ENCODE measurements at places on chromosomes 4 and X.

DNA sequence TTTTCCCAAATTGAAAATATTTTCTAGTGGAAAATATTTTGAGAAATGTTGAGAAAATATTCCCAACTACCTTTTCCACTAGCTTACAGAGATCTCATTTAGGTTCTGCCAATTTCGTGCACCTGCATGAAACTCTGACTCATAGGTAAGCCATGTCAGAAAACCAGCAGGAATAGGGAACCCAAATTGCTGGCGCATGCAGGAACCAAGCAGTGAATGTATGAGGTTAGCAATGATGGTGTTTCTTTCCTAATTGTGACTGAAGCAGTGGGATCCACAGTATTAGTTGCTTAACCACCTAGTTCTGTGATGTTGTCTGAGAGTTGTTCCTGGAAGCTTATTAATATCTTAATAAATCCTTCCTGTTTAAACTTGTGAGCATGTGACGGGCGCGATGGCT is 381.0 kb upstream of the TRAM1L1 start:
- no peak for DNase-seq

GRCh38 chr4:74322301-74322700 is 14.0 kb downstream of the EPGN start:
- DNase-seq: no peak

DNA sequence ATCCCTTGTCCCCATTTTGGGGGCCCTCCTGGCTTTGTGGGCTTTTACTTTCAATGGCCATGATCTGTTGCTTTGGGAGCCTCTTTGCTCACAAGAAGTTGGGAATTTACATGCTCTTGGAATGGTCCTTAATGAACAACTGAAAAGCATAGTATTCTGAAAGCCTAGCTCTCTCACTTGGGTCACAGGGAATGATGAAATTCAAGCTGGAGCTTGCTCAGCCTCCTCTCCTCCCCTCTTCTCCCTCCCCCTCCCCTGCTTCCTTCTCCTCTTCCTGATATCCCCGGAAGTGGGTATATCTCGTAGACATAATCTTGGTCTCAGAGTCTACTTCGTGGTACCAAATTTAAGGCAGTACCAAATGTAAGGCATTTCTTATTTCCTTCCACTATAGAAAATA is 400.6 kb upstream of the NR3C2 start:
- DNase-seq: no peak

- no peak for DNase-seq
Measured at GRCh38 chr4:15963576-15963975, 601 bp upstream of the FGFBP2 start.

- DNase-seq: no peak
Measured at GRCh38 chrX:57241967-57242366, 44.5 kb upstream of the FAAH2 start.

DNA sequence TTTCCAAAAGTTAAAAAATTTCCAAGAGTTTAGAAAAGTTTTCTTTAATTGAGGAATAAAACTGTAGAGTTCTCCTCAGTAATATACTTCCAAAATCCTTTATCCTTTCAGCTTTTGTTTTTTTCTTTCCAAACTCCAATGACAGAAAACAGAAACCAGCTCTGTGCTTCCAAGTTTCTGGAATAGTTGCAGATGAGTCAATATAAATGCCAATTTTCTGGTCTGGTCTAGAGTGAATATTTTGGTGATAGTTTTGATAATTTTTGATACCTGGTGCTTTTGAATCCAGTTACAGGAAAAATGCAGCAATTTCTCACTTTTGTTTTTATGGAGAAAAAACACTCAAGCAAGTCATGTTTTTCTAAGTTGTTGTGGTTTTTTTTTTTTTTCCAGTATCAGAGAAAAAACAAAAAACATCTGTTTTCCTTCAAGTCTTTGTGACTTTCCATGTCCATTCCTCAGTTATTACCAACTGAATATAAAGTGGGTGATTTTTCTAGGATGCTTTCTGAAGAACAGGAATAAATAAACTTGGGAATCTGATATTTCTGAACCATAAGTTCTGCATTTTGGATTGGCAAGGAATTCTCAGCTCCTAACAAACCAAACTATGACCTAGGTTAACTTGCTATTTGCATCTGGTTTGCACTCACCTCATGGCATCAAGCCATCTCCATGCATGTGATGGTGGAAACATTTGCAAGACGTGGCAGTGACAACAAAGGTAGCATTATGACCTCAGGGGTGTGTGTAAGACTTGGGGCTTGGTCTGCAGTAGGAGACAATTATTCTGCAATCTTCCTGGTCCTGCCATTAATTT is 139.1 kb downstream of the VEGFC start:
- peak; percentile 51 for DNase-seq

DNA sequence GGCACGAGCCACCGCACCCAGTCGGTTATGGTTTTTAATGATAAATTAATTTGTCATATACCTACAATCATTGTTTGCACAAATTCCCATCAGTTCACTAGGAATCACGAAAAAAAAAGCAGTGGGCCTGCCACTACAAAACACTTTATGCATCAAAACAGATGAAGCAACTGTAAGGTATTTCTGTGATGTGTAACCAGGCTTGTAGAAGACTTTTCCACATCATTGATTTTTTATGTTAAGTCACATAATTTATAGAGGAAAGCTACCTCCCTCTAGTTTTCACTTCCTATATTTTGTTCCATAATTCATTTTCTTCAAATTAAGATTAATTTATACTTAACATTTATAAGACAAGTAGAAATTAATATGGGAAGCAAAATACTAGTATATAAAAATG is 6.7 kb upstream of the FAM200B start:
- DNase-seq: no peak

DNA sequence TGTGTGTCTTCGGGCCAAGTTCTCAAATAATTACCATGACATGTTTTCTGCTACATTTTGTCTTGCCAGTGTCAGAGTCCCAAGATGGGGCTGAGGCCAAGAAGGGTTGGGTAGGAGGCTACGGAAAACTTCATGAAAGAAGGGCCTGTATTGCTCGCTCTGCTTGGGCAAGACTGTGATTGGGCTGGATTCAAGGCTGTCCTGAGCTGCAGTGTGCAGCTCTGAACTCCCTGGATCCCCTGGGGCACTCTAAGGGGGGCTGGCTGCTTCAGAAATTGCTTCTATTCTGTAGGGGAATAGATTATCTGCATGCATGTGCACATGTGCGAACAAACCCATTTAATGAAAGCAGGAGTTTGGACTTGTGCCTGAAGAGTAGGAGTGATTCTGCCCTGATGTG is 13.6 kb downstream of the TSPAN6 start:
- no peak for DNase-seq

- DNase-seq: no peak
Measured at GRCh38 chr4:39326468-39326977, 39.6 kb downstream of the RFC1 start.

DNA sequence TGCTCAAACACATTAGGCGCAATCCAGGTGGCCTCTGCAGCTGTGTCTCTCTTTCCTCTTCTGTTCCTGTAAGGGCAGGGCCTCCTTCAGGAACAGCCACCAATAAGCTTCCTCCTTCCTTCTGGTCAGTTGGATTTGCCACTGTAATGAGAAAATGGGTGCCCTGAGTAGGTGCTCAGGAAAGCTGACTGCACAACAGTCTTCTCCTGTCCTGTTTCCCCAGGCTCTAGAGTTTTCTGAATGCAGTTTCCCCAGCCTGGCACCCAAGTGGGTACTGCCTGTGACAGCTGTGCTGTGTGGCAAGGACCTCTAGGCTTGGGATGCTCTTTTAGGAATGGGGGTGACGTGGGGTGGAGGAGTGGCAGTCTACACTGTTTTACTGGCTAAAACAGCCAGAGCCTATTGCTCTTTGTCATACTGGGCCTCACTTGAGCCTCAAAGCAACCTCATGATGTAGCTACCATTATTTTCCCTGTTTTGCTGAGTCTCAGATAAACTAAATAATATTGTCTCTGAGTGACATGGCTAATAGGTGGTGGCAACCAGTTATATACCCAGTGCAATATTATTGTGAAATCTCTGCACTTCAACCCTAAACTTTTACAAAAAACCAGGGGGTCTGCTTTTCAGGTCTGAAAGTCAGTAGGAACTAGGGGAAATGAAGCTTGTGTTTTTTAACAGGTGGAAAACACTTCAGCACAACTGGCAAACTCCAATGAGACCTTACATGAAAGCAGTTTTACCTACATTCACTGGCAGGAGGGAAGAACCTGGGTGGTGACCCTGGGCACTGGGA is 1.2 kb downstream of the CXCL2 start:
- no peak for DNase-seq

DNA sequence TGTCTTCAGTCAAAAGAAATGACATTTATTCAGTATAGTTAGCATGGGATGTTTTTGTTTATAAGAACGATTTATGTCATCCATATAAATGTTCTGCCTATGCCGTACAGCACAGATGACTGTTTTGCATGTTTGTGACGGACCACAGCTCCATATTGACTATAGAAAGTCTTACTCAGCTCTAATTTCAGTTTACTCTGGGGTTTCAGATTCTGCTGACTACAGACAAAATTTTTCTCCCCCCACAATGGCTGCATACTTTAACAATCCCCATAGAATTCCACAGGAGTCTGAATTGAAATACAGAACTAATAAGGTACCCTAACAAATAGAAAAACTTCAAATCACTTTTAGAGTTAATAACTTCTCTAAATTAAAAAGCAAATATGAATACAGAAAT is 191.0 kb downstream of the SCFD2 start:
- no peak for DNase-seq

DNA sequence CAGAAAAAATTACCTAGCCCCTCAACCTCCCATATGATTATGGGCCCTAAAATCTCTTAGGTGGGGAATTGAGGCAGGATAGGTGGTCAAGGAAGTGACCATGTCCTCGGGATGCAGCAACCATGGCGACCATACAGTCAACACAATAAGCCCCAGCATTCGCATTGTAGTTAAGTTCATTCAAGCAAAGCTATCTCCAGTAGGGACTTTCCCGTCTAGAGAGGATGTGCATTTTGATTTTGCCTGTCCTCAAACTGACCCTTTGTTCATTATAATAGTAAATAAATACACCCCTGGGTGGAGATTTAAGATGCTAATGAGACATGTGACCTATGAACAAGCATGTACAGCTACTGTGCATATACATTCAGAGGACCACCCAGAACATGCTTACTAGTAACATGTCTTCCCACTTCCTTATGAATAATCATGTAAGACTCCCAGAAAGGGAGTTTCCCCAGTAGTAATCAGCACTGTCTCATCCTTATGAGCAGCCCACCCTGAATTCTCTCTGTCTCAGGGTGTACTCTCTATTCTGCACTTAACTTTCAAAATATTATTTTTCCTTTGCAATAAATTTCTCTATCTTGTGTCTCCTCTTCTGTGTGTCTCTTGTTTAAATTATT is 74.3 kb downstream of the NUDT11 start:
- DNase-seq: no peak

DNA sequence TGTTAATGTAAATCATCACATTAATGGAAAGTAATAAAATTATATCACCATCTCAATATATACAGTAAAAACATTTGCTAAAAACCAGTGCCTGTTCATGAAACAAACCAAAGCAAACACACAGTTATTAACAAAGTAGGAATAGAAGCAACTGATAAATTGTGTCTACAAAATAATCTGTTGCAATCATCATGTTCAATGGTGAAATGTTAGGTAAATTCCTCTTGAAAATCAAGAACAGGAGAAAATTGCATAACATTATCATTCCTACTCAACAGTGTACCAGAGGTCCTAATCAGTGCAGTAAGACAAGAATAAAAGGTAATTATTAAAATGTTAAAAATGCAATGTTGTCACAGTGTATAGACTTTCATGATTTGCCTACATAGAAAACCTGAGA is 252.3 kb downstream of the TEX13A start:
- no peak for DNase-seq

- DNase-seq: no peak
Measured at GRCh38 chr4:56941403-56941802, 33.7 kb downstream of the REST start.

GRCh38 chr4:170682558-170683294 is 593.0 kb upstream of the AADAT start:
- no peak for DNase-seq

- no peak for DNase-seq
Measured at GRCh38 chr4:114658776-114659175, 60.2 kb downstream of the UGT8 start.

DNA sequence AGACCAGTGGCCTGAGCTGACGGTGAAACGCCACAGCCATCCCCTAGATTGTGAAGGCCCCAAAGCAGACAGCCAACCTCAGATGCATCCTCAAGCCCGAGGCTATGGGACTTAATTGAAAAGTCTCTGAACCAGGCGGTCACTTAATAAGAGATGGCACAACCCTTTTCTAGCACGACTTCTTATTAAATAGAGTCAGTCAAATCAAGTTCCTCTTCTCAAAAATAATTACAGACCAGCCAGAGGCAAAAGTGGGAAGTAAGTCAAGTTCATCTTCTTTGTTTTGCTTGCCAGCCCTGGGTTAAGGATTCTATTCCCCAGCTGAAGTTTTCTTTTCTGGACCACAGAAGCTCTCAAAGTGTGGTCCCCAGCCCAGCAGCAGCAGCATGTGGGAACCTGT is 9.7 kb upstream of the SH3KBP1 start:
- no peak for DNase-seq

GRCh38 chr4:3389233-3390215 is 52.2 kb upstream of the HGFAC start:
- no peak for DNase-seq

- DNase-seq: peak; percentile 1
Measured at GRCh38 chrX:97397371-97397770, 513.7 kb downstream of the RPA4 start.

DNA sequence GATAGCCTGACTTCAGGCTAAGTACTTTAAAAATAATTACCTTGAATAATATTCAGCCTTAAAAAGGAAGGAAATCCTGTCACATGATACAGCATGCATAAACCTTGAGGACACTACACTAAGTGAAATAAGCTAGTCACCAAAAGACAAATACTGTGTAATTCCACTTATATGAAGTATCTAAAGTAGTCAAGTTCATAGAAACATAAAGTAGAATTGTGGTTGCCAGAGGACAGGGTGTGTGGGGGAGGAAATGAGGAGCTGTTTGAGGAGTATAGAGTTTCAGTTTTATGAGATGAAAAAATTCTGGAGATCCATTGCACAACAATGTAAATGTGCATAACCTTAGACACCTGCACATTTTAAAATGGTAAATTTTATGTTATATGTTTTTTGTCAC is 5.6 kb upstream of the STPG2 start:
- DNase-seq: no peak

DNA sequence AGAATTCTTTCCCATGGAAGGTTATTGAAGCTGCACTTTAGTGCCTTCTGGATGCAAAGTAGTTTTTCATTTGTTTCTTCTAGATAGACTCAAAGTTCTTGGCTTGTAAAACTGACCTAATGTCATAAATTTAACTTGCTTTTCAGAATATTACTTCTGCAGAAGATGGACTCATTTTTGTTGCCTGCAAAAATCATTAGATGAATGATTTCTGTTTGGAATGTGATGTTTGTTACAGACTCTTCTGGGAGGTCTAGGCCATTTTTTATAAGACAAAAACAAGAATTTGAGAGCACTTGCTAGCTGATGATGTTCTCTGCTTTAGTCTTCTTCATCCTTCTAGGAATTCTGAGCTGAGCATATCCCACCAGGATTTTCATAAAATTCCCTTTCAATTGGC is 308.6 kb upstream of the GIMD1 start:
- no peak for DNase-seq

GRCh38 chr4:174248407-174248806 is 35.1 kb downstream of the FBXO8 start:
- no peak for DNase-seq

GRCh38 chrX:127732709-127733108 is 319.5 kb downstream of the ACTRT1 start:
- no peak for DNase-seq
